ENCODE measurements at places on chromosomes 5 and 9. TPM values are rescaled to one million over a fixed set of nuclear protein-coding genes. Genes with fewer than 3 reads are reported as not detected.

Gene TMEM252
- total RNA-seq: not detected

Gene PPP3R2
- total RNA-seq: not detected

Gene GDA
- 0.11 TPM for total RNA-seq

Gene AQP7
- not detected for total RNA-seq

Gene PROP1
- total RNA-seq: not detected

Gene POU5F2
- total RNA-seq: 1.4 TPM

Gene PCDHB4
- 0.12 TPM for total RNA-seq

Gene ENTREP1
- not detected for total RNA-seq

Gene TRIM32
- 26.7 TPM for total RNA-seq

Gene IL7R
- total RNA-seq: 4.9 TPM

Gene FAM151B
- 4.6 TPM for total RNA-seq

Gene NRARP
- 0.12 TPM for total RNA-seq

Gene GCNT1
- 24.5 TPM for total RNA-seq

Gene MZB1
- not detected for total RNA-seq

Gene FOXD1
- 3.2 TPM for total RNA-seq

Gene ZSWIM6
- 8.4 TPM for total RNA-seq

Gene CCDC171
- total RNA-seq: 4.5 TPM

Gene CDX1
- 0.12 TPM for total RNA-seq

Gene FOXD4
- not detected for total RNA-seq

Gene CD72
- 0.87 TPM for total RNA-seq

Gene CBY3
- total RNA-seq: not detected

Gene CARD19
- total RNA-seq: 86.4 TPM

Gene RANBP3L
- 0.11 TPM for total RNA-seq

Gene ARL14EPL
- 0.89 TPM for total RNA-seq

Gene SELENOP
- 63.2 TPM for total RNA-seq

Gene PCBD2
- 2.9 TPM for total RNA-seq

Gene NIM1K
- total RNA-seq: 1.2 TPM

Gene BARHL1
- total RNA-seq: not detected

Gene HAPLN1
- total RNA-seq: 0.37 TPM

Gene PKN3
- 4.0 TPM for total RNA-seq

Gene BNC2
- total RNA-seq: 33.9 TPM

Gene NOXA1
- total RNA-seq: 1.00 TPM

Gene SLC6A3
- not detected for total RNA-seq

Gene ADGRD2
- total RNA-seq: not detected

Gene ADAMTS12
- total RNA-seq: 13.5 TPM

Gene TNFSF15
- total RNA-seq: 3.0 TPM

Gene ANKRD31
- 0.11 TPM for total RNA-seq

Gene MUSK
- 0.12 TPM for total RNA-seq

Gene ZFP2
- total RNA-seq: 0.22 TPM

Gene WNK2
- total RNA-seq: 0.11 TPM

Gene PCDHB15
- 0.37 TPM for total RNA-seq

Gene ZBED3
- total RNA-seq: 0.44 TPM

Gene N4BP3
- 1.1 TPM for total RNA-seq

Gene TICAM2
- total RNA-seq: 7.6 TPM

Gene SLC24A2
- total RNA-seq: under 0.01 TPM

Gene EQTN
- total RNA-seq: not detected

Gene CRB2
- not detected for total RNA-seq

Gene FOXD4L5
- total RNA-seq: not detected

Gene TSSK1B
- total RNA-seq: 0.11 TPM

Data from uterine smooth muscle cell (primary cell).